ENCODE measurements at places on chromosomes 2 and 18.

DNA sequence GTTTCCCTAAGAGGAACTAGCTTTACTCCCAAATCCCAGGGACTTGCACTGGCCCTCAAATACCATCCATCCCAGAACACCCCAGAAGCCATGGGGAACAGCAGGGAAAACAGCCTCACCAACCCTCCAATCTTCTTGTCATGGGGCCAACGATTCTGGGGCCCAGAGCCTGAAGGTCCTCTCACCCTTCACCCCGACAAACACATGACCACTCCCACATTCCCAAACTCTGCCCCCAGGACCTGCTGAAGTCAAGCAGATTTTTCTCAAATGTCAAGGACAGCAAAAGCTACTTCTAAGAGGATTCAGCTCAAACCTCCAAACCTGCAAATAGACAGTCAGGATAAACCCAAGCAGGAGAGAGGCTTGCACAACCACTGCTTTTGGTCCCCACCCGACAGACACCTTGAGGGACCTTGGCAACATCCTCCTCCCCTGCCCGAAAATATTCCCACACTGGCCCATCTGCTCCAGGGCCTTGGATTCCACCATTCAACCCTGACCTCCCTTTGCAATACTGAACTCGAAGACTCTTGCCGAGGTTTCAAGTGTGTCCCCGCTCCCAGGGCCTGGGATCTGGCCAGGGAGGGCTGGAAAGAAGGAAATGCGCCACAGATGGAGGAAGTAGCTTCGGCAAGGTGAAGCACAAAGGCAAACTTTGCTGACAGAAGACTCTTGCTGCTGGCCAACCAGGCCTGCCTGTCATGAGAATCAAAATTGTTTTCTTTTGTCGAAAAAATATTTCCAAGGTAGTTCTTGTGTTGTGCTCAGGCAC lies 143.3 kb downstream of the ZFP36L2 start:
- DNase-seq, result no peak

- DNase-seq, result no peak
These were observed 358.7 kb upstream of the TFPI start for GRCh38 chr2:187912950-187913349.

DNA sequence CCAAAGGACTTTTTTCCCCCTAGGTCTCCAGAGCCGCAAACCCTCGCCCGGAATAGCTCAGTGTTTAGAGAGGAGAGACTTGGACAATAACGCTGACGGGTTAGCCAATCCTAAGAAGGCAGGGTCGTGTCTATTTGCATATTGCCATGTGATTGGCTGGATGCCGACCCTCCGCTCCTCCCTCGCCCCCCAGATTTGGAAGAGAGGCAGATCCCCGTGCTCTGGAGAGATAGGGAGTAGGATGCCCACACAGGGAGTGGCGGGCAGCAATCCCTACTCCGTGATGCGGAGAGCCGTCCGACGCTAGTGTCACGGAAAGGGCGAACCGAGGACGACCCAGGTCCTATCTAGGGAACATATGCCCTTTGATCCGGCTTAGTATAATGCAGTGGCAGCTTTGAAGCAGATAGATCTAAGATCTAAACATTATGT lies 1.4 kb downstream of the WNT6 start:
- DNase-seq, result no peak

- no peak for DNase-seq
These were observed 520.6 kb downstream of the METTL4 start for GRCh38 chr18:2050702-2051201.

GRCh38 chr2:235396071-235396846 lies 97.6 kb upstream of the AGAP1 start:
- no peak for DNase-seq
